SJSA1 (cell line): ENCODE measurements at places on chromosomes 1 and 21. TPM values are rescaled to one million over a fixed set of nuclear protein-coding genes. Genes with fewer than 3 reads are reported as not detected.

OR2M3 gene
- not detected in 2 replicates for total RNA-seq

CLCC1 gene
- total RNA-seq: 66.4 and 77.9 TPM in 2 replicates

OR2L3 gene
- total RNA-seq: not detected in 2 replicates

APOBEC4 gene
- total RNA-seq: not detected in 2 replicates

SERTAD4 gene
- 4.8 and 6.6 TPM in 2 replicates for total RNA-seq

PROK1 gene
- not detected in 2 replicates for total RNA-seq

GRCh38 chr1:235919833-235920441 is 53.2 kb upstream of the LYST start:
- peak; percentile 84 for DNase-seq
- H3K4me1 ChIP-seq: peaks cover 77% of the 10 kb centered on the region
- H3K27ac ChIP-seq: peak overlapping the region; percentile 65
- H3K4me3 ChIP-seq: no peak overlapping the region
- no peaks in the 10 kb centered on the region for H3K36me3 ChIP-seq

DNA sequence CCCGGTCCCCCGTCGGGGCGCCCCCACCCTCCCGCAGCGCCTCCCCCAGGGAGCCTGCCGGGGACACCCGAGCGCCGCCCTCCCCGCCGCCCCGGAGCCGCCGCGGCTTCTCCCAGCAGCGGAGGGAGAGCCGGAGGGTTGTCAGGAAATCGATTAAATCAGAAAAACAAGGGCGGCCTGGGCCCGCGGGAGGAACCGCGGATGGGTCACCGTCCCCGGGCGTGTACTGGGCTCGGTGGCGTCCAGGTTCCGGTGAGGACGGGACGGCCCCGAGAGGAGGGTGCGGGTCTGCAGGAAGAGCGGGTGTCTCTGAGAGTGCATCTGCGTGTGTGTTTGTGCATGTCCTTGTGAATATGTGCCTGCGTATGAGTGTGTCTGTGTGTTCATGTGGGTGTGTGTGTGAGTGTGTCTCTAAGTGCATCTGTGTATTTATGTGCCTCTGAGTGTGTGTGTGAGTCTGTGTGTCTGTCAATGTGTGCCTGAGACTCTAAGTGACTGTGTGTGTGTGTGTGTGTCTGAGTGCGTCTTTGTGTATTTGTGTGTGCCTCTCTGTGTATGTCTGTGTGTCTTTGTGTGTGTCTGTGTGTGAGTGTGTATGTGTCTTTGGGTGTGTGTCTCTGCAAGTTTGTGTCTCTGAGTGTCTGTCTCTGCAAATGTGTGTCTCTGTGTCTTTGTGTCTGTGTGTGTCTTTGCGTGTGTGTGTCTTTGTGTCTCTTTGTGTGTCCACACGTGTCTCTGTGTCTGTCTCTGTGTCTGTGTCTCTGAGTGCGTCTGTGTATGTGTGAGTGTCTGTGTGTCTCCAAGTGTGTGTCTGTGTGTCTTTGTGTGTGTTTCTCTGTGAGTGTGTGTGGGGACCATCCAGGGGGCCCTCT is 1.1 kb downstream of the SPSB1 start:
- DNase-seq: no peak
- H3K4me1 ChIP-seq: peaks cover 49% of the 10 kb centered on the region
- peak overlapping the region; percentile 51 for H3K27ac ChIP-seq
- H3K4me3 ChIP-seq: peak overlapping the region; percentile 86
- no peaks in the 10 kb centered on the region for H3K27me3 ChIP-seq
- peaks cover 24% of the 10 kb centered on the region for H3K36me3 ChIP-seq

GRCh38 chr1:111481387-111482221 is 7.8 kb downstream of the C1orf162 start:
- H3K4me1 ChIP-seq: no peaks in the 10 kb centered on the region
- H3K4me3 ChIP-seq: no peak overlapping the region
- H3K27ac ChIP-seq: no peak overlapping the region
- H3K27me3 ChIP-seq: no peaks in the 10 kb centered on the region

GRCh38 chr1:183243161-183244050 is 57.3 kb downstream of the LAMC2 start:
- peaks cover 2% of the 10 kb centered on the region for H3K4me1 ChIP-seq
- H3K27ac ChIP-seq: no peak overlapping the region
- H3K27me3 ChIP-seq: no peaks in the 10 kb centered on the region
- no peak for DNase-seq
- no peaks in the 10 kb centered on the region for H3K36me3 ChIP-seq

DNA sequence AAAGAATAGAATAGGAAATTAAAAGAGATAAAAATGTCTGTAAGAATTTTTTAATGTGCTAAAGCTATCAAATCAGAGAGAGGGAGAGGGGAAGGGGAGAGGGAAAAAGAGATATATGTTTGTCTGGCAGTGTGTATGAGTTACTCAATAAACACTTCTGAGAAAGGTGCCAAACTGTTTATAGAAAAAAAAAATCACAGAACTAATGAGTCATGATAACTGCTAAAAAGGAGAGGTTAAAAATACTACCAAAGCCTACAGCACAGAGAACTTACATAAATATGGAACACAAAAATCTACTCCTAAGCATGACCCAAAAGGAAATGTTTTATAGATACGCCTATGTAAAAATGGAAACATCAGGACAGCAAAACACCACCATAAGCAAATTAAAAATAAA is 45.4 kb downstream of the SELENOF start:
- no peak overlapping the region for H3K4me3 ChIP-seq
- DNase-seq: no peak
- no peaks in the 10 kb centered on the region for H3K27me3 ChIP-seq
- H3K36me3 ChIP-seq: no peaks in the 10 kb centered on the region
- no peaks in the 10 kb centered on the region for H3K4me1 ChIP-seq

DNA sequence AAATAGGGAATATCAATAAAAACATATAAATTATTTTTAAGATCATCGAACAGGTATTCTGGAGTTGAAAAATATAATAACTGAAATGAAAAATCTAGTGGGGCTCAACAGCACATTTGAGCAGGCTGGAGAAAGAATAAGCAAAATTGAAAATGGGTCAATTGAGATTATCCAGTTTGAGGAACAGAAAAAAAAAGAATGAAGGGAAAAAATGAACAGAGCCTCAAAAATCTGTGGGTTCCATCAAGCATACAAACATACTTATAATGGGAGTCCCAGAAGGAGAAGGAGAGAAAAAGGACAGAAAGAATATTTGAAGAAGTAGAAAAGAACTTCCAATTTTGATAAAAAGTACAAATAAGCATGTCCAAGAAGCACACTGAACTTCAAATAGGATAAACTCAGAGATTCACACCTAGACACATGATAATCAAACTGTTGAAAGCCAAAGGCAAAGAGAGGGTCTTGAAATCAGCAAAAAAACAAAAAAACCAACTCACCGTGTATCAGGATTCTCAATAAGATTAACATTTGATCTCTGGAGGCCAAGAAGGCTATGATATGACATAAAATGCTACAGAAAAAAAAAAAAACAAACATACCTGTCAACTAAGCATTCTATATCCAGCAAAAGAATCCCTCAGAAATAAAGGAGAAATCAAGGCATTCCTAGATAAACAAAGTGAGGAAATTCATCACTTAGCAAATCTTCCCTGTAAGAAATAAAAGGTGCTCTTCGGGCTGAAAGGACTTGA is 5.4 kb upstream of the COQ8A start:
- no peaks in the 10 kb centered on the region for H3K36me3 ChIP-seq
- no peak for DNase-seq
- no peaks in the 10 kb centered on the region for H3K27me3 ChIP-seq
- H3K27ac ChIP-seq: no peak overlapping the region

DNA sequence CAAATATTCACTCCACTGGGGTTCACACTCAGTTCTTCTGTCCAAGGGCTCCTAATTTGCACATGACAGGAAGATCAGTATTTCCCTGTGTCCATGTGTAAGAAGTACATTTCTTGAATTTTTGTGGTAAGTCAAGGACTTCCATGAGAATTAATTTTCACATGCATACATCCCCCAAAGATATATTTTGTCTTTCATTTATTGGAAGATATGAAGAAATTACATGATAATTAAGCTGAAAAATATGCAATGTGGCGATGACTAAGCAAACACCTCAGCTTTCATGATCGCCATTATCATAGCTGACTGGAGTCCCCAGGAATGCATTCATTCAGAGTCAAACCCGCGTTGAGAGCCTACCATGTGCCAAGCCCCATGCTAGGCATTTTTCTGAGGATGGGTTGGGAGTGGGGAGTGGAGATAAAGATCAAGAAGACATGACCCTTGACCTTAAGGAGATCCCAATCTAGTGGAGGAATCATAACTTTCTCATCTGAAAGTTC is 104.6 kb upstream of the F3 start:
- peak; percentile 69 for DNase-seq
- peak overlapping the region; percentile 74 for H3K27ac ChIP-seq
- no peaks in the 10 kb centered on the region for H3K36me3 ChIP-seq
- H3K27me3 ChIP-seq: no peaks in the 10 kb centered on the region

DNA sequence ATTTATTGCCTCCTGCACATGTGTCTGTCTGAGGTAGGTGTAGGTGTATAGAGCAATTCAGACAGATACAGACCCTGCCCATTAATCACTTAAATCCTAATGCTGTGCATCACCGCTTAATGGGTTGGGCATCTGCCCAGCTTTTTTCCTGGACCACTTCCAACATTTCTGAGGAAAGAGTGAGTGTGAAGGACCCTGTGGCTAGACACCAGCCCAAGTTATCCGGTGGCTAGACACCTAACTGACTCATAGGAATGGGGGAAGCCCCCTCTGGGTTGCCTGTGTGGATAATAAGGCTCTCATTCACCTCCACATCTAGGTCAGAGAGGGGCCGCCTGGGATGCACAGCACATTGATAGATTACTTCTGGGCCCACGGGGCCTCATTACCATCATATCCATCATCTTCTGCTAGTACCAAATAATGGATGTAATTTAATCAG is 121.1 kb upstream of the RAVER2 start:
- no peak for DNase-seq
- H3K4me3 ChIP-seq: no peak overlapping the region
- H3K36me3 ChIP-seq: no peaks in the 10 kb centered on the region
- H3K4me1 ChIP-seq: no peaks in the 10 kb centered on the region
- no peak overlapping the region for H3K27ac ChIP-seq
- H3K27me3 ChIP-seq: no peaks in the 10 kb centered on the region; the same call in 1 of the 2 replicates

GRCh38 chr1:179129702-179130473 is 48.0 kb downstream of the TOR3A start:
- H3K4me1 ChIP-seq: peaks cover 48% of the 10 kb centered on the region
- DNase-seq: peak; percentile 46
- peaks cover 92% of the 10 kb centered on the region for H3K36me3 ChIP-seq
- H3K4me3 ChIP-seq: no peak overlapping the region

DNA sequence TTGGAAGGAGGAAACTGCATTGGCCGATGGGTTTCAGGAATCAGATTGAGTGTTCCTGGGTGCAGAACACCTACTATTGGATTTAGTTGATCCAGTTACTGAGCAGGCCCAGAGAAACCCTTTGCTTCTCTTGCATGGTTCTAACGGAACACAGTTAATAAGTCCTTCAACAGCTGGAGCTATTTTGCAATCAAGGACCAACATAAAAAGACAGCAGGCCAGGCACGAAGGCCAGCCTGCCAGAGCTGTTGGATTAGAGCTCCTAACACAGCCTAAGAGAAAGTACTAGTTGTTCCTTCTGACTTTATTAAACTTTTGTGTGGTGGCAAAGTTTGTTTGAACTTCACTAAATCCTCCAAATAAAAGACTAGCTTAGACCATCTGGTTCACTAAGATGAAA is 148.0 kb upstream of the LMO4 start:
- no peak overlapping the region for H3K27ac ChIP-seq
- H3K27me3 ChIP-seq: no peaks in the 10 kb centered on the region
- no peak for DNase-seq
- H3K36me3 ChIP-seq: no peaks in the 10 kb centered on the region
